ENCODE measurements at places on chromosomes 1 and 21. TPM values are rescaled to one million over a fixed set of nuclear protein-coding genes. Genes with fewer than 3 reads are reported as not detected.

DNA sequence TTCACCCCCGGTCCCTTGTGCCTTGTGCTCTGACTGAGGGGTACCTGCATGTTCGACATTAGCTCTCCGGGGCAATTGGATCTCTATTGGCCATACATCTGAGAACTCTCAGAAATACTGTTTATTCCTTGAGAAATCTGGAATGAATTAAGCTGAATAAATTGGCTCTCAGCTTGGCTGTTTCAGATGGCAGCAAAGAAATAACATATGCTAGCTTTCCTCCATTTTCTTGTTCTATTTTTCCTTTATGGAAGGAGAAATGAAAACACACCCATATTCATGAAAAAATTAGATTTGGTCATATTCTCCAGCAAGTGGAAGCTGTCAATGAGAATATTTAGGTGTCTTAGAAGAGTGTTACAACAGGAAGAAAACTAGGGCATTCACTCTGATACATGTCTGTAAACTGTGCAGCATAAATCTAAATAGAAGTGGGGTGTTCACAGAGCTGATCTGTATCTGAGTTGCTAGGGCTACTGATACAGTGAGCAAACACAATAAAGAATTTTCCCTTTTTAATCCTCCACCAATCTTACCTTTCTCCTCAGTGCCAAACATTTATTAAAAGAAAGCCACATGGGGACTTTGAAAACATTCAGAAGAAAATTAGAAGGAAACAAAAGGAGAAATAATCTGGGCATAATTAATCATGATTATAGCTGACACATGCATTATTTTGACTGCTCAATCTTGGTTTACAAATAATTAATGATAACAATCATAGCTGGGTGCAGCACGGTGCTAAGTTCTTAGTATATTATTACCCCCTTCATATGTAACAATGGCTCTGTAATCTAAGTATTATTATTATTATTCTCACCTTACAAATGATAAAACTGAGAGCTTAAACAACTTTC lies 671.9 kb upstream of the USP24 start:
- no peak for DNase-seq

The UQCRHL gene
- total RNA-seq = 3.9 TPM

- DNase-seq = no peak
Measured at GRCh38 chr1:237932816-237933215, 42.1 kb upstream of the ZP4 start.

The HSD11B1 gene
- total RNA-seq = not detected

The LINGO4 gene
- total RNA-seq = not detected

The MED8 gene
- total RNA-seq = 19.5 TPM

Data from H1 (cell line).